ENCODE measurements at places on chromosomes 5 and 9.

- no peak for DNase-seq
Measured at GRCh38 chr5:11030671-11031070, 269.6 kb upstream of the DAP start.

- no peak for DNase-seq
Measured at GRCh38 chr5:119439140-119439631, 13.1 kb upstream of the HSD17B4 start.

GRCh38 chr5:62263401-62263800, 42.6 kb upstream of the KIF2A start:
- DNase-seq, result no peak

GRCh38 chr5:171162596-171162995, 146.5 kb upstream of the TLX3 start:
- peak; percentile 79 for DNase-seq

DNA sequence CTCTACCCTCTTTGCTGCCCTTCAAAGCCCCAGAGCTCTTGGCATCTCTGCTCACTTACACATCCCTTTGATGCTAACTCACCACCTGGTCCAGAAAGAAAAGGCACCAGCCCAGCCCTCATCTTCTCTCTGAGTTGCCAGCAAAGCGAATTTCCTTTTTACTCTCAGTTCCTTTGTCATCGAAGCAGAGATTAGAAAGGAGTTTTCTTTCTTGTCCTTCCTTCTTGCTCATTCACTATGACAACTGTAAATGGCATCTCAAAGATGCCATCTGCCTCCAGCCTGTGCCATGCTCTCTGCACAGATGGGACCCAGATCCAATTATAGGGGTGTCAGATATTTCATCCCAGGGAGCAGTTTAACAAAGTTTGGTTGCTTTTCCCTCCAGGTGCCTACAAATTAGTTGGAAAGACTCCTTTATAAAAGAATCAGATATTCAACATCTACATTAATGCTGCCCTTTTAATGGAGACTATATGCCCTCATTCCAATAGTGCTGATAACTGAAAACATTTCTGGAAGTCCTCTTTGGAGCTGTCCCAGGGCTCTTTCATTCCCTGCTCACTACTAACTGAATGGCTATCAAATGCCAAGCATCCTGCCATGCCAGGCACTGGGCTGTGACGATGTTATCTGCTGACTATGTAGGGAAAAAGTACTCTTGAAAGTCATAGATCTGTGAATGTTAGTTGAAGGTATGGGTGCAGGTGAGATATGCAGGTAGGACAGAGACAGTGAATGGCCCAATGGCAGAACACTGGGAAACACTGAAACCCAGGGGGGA, 58.9 kb downstream of the SUSD1 start:
- no peak for DNase-seq

DNA sequence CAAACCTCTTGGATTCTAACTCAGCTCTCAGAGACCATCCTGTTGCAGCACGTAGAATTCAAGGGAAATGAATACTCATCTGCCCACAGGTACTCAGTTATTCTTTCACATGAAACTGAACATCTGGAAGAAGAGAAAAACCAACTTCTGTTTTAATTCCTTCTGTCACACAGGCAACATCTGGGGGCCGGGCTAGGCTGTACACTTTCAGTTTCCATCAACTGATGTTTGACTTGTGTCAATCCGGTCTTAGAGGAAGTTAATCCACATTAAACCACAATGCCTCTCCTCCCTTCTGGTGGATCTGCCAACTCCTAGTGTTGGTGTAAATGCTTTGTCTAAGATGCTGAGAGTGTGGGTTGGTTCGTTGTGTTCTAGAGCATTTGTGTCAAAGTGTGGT, 17.6 kb downstream of the DMRT3 start:
- DNase-seq, result no peak

GRCh38 chr9:83372957-83373356, 165.2 kb downstream of the FRMD3 start:
- no peak for DNase-seq

- DNase-seq, result no peak
Measured at GRCh38 chr5:167822241-167822640, 469.2 kb upstream of the WWC1 start.

DNA sequence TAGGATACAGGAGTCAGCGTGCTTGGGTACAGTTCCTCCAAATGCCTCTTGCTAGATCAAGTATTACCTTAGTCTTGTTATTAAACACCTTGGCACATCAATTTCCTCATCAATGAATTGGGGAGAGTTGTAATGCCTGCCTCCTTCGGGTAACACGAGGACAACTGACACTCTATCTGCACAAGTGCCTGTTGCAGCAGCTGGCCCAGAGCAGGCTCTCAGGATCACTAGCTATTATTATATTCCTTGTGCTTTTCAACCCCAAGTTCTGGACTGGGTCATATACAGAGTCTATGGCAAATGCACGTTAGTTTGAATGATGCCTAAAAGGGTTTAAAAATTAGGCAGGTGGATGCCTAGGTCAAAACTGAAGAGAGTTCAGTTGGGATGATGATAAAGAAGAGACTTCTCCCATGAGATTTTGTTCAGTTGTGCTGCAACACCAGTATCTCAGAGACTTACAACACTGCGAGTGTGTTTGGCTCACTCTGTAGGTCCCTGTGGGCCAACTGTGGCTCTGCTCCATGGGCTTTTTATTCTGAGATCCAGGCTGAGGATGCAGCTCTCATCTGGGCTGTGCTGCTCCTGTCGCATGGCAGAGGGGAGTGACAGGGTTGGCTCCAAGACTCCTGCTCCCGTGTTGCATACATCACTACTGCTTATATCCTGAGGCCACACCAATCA, 41.1 kb upstream of the TEX48 start:
- no peak for DNase-seq

GRCh38 chr5:68353605-68354004, 138.0 kb downstream of the PIK3R1 start:
- no peak for DNase-seq

- DNase-seq, result no peak
Measured at GRCh38 chr5:96742538-96742937, 65.2 kb downstream of the ERAP1 start.

- DNase-seq, result no peak
Measured at GRCh38 chr9:76692458-76693129, 71.6 kb upstream of the PCA3 start.

DNA sequence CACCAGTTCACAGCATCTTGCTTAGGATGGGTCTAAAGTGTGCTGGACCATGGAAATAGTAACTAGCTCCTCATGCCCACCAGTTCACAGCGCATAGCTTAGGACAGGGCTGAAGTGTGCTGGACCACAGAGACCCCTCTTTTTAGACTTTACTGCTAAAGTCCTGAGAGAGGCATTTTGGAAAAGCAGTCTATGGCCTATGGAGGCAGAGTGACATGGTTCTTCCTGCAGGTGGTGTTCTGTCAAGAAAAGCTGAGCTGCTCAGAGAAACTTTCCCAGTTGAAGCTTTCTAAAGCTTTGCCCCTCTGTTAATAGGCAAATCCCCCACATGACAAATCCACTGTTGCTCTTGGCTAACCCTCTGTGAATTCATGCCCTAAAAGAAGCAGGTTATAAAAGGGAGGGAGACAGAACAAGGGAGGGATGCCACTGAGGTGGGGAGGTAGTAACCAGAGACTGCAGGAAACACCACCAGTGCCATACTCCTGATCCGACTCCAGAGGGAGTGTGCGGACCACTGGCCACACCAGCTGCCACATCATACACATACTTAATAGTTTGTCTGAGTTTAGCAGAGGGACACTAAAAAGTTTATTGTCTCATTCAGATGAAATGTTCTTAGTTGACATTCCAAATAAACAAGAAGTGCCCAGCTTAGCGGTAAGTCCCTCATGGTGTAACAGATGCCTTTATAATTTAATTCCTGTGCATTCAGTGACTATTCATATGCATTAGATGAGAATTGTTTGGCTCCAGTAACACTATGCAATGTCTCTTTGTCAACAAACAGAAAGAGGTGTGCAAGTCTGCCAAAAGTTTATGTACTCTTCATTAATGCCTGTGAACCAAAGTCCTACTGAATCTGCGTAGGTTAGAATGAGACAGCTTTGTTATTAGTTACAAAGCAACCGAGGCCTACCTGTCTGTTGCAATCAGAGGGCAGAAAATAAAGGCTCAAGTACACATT, 236.2 kb upstream of the NFIL3 start:
- DNase-seq, result peak; percentile 67

GRCh38 chr5:35651002-35651756, 33.5 kb downstream of the SPEF2 start:
- peak; percentile 33 for DNase-seq

DNA sequence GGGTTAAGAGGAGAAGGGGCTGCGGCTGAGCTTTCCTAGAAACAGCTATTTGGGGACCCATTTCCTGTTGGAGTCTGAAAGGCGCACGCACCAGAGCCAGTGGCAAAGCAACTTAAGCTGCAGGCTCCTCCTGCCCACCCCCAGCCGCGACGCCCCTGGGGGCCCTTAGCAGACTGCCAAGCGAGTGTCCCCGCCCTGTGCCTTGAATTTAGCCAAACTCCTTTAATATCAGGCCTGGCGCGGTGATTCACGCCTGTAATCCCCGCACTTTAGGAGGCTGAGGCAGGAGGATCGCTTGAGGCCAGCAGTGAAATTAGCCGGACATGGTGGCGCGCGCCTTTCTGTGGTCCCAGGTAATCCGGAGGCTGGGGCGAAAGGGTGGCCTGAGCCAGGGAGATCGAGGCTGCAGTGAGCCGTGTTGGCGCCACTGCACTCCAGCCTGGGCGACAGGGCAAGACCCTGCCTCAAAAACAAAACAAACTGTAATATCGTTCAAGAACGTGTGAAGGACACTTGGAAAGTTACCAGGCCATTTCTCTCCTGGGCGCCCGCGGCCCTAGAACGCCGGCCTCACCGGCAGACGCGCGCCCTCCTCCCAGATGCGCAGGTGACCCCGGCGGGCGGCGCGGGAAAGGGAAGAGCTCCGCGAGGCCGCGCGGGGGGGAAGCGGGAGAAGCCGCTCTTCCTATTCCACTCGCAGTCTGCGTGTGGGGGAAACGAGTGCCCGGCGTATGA, 1.0 kb upstream of the F2R start:
- DNase-seq, result peak; percentile 65

GRCh38 chr9:74645007-74645639, 148.0 kb downstream of the RORB start:
- DNase-seq, result peak; percentile 29

DNA sequence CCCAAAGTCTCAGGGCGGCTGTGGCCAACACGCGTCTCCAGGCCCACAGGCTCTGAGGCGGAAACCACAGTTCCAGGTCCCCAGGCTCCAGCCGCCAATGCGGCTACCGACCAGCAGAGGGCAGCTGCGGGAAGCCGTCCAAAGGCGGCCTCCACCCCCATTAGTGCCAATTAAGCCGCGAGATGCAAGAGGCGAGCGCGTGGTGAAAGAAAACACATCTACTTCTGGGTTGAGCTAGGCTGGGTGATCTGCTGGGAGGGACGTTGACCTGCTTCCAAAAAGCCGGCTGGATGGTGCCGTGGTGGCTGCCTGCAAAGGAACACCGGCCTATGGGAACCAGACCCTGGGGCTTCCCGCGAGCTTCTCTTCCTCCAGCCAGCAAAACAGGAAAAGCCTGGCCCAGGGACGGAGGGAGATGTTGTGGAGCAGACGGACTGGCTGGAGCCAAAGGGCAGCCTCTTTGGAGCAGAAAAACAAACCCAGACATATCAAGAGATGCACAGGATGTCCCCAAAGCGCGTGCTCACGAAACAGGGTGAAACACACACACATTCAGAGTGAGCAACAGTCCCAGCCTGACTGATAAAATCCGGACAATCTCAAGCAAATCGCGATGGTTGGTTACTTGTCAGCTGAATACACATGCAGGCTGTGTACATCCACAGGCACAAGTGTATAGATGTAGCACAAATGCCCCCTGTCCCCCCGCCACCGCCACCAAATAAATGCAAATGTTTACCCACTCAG, 187.1 kb upstream of the BRINP1 start:
- peak; percentile 79 for DNase-seq

DNA sequence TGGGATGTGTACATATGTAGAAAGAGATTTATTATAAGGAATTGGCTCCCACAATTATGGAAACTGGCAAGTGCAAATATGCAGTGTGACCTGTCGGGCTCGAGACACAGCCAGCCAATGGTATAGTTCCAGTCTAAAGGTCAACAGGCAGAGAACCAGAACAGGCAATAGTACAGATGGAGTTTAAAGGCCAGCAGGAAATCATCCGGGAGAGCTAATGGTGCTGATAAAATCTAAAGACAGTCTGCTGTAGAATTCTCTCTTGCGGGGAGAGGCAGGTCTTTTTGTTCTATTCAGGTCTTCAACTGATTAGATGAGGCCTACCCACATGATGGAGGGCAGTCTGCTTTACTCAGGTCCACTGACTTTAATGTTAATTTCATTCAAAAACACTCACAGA, 21.8 kb downstream of the ANKRD31 start:
- no peak for DNase-seq

DNA sequence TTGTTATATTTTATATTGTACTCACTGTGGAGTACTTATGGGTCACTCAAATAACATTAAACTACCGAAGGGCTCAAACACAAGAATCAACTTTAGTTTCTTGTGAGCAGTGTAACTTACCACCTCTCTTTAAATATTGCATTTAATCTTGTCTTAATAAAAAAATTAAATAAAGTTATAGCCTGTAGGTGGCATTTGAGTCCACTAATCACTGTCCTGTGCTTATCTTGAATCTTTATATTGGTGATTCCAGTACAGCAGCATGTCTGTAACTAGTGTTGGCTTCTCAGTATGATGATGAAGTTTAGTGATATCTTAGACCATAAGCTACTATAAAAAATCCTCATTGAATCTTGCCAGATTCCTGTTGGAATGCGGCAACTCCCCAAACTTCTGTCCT, 313.8 kb downstream of the FAM170A start:
- DNase-seq, result no peak

DNA sequence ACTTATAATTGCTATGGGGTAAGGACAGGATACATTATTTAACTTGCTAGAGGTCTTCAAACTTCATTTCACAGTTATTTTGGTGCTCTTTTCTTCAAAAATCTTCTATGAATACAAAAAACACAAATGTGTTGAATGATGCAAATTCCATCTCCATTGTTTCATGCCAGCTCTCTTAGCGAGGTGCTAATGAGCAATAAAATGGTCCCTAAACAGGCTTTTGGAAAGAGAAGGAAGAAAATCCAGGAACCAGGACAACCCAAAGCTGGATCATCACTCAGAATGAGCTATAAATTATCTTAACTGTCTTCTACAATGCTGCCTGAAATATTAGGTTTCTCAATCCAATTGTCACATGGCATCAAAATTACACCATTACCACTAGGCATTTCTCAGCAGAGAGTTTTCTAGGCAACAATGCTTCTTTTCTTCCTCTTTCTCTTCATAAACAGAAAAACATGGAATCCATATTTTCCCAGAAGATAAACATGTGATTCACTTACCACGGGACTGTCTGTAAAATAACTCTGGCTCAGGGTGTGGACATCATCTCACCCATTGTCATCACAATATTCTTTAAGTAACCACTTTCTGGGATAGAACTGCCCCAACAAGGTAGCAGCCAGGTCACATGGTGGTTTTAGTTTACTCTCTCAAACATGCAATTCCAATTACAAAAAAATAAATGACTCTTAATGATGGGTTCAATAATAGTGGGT, 249.4 kb downstream of the NPR3 start:
- no peak for DNase-seq

- peak; percentile 60 for DNase-seq
Measured at GRCh38 chr5:67493676-67494075, 297.1 kb upstream of the CD180 start.
